Lower lobe of right lung (tissue), 2 donors: ENCODE measurements at places on chromosomes 4 and X. TPM values are rescaled to one million over a fixed set of nuclear protein-coding genes. Genes with fewer than 3 reads are reported as not detected.

PAGE5 gene
- total RNA-seq, result not detected

HNRNPH2 gene
- total RNA-seq, result 62.1 TPM

MAGEA1 gene
- total RNA-seq, result not detected

HSFX4 gene
- total RNA-seq, result not detected

DNA sequence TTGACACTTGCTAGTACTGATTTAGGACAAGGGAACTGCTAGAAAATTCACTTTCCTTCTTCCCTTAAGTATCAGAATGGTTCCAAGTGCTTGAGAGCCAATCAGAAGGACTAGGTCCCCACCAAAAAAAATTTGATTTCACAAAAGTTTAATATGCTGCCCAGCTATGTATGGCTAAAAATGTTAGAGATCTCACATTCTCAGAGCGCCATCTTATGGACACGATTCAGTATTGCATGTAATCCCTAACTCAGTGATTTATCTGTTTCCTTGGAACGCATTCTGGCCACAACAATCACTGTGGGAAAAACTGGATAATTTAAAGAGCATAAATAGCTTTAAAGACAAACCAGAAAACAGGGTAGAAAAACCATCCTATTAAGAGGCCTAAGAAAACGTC is 255.1 kb upstream of the GPC4 start:
- DNase-seq, result no peak
